ENCODE measurements at places on chromosomes 13 and 19.

DNA sequence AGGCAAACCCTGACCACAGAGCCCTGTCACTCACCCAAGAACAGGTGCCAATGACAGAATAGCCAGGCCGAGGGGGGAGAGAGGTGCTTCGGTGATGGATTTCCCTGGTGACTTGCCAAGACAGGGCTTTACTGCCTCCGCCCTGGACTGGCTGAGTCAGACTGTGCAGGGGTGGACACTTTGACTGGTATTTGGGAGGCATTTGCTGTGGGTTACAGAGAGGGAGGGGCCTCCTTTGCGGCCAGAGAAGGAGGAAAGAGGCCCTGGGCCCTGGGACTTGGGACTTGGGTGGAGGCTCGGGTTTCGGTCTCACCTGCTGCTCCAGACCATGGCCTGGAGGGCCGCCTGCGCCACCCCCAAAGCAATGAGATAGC lies 4.6 kb upstream of the EPS8L1 start:
- DNase-seq: peak; percentile 85

GRCh38 chr13:41457589-41458186 lies 338 bp downstream of the RGCC start:
- DNase-seq: peak; percentile 44

DNA sequence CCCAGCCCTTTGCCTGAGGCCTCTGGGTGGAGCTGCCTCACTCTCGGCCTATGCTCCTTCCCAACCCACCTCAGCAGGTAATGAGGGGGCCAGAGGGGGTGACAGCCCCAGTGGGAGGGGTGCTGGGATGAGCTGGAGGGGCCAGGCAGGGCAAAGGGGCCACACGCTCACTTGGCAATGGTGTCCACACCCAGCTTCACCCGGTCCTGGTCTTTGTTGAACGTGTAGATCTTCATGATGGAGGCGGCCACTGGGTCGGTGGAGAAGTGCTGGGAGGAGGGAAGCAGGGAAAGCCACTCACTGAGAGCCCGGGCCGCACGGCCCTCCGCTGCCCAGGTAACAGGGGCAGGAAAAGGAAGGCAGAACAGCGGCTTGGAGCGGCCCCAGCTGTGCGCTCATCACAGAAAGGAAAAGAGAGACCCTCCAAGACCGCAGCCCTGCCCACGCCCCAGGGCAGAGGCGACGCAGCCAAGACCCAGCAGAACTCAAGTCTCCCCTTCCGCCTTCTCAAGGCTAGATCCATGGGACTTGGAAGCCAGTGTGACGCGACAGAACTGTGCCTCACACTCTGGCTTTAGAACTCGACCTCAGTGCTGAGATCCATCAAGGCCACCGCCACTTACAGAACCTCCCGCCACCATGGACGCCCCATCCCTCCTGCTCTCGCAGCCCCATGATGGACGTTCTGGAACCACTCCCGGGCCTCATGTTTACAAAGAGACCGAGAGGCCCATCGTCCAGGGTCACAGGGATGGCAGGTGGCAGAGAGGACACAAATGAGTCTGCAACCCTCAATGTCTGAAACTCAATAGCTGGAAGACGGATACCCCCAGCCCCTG lies 9.2 kb downstream of the UBXN6 start:
- DNase-seq: no peak

DNA sequence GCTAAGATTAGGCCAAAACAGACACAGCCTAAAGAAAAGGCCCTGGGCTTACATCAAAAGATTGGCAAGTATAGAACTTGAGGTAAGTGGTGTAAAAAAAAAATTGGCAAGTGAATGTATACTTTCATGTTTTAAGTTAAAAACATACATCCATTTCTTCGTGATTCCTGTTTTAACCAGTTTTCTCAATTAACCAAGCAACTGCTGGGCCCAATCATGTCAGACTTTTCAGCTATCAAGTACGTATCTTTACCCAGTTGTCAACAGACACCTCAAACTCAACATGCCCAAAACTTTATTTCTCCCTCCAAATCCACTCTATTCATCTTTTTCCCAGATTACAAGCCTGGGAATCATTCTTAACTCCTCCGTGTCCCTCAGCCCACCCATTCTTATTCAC lies 1.0 kb downstream of the PCID2 start:
- DNase-seq: no peak

GRCh38 chr19:27779954-27780353 lies 1433.0 kb downstream of the UQCRFS1 start:
- DNase-seq: no peak

DNA sequence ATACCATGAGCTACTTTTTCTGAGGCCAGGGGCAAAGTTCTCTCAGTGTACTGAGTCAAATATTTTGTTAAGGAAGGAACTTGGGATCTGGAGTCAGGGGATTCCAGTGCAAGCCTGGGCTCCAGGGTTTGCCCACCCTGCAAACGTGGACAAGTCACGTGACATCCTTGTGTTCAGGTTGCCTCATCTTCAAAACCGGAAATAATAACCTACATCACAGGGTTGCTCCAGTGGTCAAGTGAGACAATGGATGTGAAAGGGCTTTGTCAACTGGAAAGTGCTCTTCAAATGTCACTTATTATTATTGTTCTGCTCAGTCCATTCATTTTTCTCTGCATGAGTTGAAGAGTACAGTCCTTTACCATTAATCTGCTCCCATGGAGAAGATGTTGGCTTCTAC lies 414.9 kb downstream of the COG6 start:
- DNase-seq: no peak

- DNase-seq: peak; percentile 75
Observed at GRCh38 chr19:48319647-48320541, 5.5 kb upstream of the EMP3 start.

DNA sequence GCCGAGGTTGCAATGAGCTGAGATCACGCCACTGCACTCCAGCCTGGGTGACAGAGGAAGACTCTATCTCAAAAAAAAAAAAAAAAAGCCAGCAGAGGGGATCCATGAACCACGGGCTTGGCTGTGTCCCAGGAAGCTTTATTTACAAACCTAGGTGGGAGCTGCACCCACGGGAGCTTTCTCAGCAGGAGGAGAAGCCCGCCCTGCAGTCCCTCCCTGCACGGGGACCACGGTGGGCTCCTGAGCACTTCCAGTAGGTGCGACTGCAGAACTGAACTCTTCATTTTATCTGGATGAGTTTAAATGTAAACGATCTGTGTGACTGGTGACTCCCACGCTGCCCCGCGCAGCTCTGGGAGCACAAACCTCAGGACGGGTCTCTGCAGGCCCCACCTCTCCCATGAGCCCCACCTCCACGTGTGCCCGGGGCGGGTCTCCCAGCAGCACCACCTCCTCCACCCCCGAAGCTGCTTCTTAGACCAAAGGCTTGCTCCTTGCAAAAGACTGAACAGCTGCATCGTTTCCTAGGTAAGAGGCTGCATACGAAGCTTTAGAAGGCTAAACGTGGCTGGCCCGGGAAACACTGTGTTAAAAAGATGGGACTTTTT lies 66.4 kb downstream of the SPACA7 start:
- DNase-seq: peak; percentile 18

DNA sequence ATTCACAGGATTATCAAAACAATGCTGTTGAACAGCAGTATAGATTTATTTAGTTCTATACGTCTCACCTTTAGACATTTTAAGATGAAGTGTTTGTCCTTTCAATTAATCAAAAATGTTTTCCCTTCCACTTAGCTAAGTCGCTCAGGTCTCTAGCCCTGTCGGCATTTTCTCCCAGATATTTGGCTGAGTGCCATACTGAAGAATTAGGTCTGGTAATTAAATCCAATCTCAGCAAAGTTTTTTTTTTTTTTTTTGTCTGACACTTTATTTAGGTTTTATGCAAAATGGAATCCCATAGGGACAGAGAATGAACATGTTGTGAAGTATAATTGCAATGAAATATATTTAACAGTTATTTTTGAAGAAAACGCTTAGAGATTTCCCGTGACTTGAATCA lies 44.1 kb downstream of the RFC3 start:
- DNase-seq: no peak

GRCh38 chr13:34420702-34421346 lies 521.2 kb upstream of the NBEA start:
- no peak for DNase-seq

- DNase-seq: no peak
Observed at GRCh38 chr13:40390401-40390916, 276.0 kb downstream of the FOXO1 start.

DNA sequence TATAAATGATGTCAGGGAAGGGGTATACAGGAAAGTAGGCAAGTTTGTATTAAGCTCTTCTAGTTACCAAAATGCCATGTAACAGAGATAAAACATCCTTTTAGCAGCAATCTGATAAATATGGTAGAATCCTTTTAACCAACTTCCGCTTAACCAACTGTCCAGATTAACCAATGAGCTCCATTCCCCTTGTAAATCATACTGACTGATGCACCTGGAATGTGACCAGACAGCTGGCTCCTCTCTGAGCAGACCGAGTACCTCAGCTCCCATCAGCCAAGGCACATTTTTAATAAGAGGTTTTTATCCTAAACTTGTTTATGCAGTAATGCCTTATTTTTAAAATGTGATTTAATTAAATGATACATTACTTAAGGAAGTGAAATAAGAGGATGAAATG lies 66.4 kb downstream of the KLF12 start:
- no peak for DNase-seq

- no peak for DNase-seq
Observed at GRCh38 chr13:73733706-73734105, 400.5 kb downstream of the KLF12 start.

DNA sequence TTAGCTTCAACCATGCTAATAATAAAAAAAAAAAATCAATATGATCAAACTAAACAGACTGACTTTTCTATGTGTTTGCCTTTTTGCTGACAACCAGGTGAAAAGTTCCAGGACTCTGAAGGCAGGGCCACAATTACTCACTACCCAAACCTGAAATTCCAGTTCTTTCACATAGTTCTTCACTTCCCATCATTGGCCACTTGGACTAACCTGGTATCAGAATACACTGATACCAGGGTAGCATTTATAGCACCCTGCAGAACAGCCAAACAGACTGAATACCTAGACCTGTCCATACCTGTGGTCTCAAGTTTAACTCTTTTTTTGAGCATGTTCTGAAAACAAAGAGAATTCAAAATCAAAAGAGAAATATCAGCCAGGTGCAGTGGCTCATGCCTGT lies 25.1 kb downstream of the ELF1 start:
- DNase-seq: no peak

DNA sequence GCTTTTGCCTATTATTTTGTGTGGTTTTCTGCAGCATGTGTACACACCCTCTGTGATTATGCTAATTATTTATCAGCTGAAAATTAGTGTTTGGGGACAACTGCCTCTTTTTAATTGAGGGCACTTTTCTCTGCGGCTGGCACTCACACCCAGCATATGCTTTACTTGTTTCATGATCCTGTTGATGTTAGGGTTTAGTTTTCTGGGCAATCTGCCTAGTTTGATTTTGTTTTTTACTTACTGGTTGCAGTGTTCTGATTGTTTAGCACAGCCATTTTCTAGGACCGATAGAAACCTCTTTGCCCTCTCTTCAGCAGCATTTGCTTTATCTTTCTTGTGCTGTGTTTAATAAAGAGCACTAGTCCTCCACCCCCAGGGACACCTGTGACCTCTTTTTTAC lies 161.6 kb downstream of the PAN3 start:
- DNase-seq: no peak

DNA sequence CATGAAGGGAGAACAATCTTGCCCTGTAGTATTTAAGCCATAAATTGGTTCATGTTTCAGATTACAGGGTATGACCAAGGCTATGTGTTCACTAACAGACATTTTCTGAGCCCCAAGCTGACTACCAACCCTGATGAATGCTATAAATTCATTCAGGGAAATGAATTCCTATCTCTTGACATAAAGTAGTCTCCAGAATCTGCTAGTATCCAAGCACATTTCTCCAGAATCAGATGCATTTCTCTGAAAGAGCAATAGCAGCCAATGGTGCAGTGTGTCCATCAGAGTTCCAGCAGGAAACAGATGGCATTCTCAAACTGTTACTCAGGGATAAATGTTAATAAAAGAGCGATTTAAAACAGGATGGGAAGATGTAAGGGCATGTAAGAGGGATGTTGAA lies 226.4 kb downstream of the COG6 start:
- no peak for DNase-seq

DNA sequence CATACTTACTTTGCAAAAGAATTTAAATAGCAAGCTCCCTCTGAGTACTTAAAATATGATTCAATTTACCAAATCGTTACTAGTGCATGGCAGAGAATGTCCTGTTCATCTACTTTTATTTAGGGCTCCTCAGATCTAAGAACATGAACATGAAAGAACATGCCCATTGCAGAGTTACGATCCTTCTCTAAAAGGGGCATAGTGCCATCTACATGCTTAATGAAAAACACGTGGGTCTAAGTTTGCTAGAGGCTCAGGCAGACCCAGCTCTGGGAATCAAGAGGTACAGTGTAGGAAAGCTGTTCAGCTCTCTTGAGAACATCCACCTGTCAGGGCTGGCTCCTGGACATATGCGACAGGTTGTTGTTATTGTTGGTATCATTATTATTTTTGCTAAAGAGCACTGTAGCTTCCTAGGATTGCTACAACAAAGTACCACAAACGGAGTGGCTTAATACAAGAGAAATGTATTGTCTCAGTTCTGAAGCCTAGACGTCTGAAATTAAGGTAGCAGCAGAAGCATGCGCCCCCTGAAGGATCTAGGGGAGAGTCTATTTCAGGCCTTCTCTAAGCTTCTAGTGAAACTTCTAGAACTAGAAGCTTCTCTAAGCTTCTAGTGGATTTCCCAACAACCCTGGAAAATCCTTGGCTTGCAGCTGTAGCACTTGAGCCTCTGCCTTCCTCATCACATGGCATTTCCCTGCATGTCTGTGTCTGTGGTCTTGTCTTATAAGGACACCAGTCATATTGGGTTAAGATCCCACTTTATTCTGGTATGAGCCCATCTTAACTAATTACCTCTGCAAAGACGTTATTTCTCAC lies 133.9 kb downstream of the DCT start:
- DNase-seq: no peak

DNA sequence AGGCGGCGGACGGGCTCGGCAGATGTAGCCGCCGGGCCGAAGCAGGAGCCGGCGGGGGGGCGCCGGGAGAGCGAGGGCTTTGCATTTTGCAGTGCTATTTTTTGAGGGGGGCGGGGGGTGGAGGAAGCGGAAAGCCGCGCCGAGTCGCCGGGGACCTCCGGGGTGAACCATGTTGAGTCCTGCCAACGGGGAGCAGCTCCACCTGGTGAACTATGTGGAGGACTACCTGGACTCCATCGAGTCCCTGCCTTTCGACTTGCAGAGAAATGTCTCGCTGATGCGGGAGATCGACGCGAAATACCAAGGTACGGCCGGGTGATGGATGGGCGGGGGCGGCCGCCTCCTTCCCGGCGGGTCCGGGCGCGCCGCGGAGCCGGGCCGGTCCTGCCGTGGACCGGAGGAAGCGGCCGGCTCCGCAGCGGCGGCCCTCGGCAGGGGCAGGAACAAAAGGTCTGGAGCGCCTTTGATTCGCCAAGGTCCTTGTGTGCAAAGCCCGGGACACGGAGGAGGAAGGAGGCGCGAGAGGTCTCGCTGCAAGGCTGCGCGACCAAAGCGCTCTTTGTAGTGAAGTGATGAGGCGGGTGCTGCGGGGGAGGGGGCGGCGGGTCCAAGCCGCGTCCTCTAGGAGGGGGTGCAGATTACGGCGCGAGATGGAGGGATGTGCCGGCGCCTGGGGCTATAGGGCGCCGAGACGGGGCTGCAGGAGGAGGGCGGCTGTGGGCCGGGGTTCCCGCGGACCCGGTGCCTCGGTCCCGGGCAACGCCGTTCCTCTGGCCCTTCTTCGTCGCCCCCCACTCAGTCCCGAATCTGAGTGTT lies 689 bp downstream of the ING1 start:
- no peak for DNase-seq
